ENCODE measurements at places on chromosomes 11 and 22.
A peak's percentile ranks its signal among the peaks of the same experiment; 100 is the strongest.

DNA sequence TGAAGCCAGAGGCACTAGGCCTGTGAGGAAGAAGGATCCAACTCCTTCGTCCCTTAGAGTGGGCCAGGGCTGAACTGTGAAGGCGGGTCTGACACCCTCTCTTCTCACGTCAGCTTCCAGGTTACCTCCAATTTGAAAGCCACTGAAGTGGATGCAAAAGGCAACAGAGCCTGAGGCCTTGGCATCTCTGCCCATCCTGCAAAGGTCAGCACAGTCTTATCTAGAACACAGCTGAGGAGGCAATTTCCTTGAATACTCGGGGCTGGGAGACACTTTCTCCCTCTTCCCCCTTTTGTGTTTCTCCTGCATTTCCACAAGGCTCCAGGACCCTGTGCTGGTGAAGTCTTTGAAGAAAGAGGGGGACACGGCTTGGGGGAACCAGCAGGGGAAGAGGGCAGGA, 91.6 kb upstream of the PAX6 start:
- DNase-seq = no peak

DNA sequence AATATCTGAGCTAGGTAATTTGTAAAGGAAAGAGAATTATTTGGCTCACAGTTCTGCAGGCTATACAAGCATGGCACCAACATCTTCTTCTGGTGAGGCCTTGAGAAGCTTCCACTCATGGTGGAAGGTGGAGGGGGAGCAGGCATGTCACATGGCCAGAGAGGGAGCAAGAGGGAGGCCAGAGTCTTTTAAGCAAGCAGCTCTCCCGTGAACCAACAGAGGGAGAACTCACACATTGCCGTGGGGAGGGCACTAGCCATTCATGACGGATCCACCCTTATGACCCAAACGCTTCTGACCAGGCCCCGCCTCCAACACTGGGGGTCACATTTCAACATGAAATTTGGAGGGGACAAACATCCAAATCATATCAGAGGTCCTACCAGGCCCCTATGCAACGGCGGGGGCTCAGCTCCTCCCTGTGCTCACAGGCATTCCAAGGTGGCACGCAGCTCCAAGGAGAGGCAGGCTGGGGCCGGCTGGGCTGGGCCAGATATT, 4.6 kb downstream of the C11orf96 start:
- no peak for DNase-seq

DNA sequence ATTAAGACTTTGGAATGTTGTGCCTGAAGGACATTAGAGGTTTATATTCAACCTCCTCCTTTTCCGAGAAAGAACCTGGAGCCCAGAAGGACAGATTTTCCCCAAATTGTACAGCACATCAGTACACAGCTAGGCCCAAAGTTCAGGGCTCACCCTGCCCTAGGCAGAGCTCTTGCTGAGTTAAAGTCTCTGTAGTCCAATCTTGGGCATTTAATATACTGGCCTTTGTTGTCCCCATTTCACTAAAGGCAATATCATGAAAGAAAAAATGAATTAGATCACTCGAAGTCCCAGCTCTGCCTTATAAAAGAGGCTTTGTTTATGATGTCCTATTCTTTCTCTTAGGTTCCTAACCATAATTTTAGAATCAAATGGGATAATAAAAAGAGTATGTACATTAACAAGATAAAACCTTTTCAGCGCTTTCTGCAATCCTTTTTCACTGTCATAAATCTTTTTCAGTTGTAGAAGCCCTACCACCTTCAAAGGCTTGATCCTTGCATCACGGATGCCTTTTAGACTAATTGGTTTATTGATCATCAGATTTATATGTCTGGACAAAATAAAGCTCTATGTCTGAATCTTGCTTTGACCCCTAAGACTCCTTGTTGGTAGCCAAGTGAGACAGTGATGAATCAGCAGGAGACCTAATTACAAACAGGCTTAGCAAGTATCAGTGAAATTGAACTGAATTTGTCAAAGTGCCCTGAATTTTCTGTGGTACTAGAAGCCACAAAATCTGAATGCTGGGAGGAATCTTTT, 39.8 kb downstream of the RELT start:
- no peak for DNase-seq

DNA sequence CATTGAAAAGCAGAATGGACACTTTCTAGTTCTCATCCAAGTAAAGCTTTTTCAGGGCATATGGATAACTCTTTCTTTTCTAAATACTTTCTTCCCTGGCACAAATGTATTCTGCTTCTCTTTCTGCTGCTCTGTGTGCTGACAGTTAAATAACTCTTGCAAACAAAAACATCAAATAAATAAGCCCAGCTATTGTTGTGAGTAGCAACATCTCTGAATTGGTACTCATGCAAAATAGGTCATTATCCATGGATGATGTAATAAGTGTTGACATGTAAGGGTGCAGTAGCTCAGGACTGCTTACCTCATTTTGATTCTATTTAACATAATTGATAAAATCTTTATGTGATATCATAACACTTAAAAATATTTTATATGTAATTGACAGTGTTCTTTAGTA, 164.3 kb downstream of the MSANTD4 start:
- no peak for DNase-seq

- no peak for DNase-seq
Measured at GRCh38 chr11:95296621-95297025, 65.6 kb upstream of the SESN3 start.

- DNase-seq = no peak
Measured at GRCh38 chr22:46800102-46800857, 37.8 kb downstream of the TBC1D22A start.

DNA sequence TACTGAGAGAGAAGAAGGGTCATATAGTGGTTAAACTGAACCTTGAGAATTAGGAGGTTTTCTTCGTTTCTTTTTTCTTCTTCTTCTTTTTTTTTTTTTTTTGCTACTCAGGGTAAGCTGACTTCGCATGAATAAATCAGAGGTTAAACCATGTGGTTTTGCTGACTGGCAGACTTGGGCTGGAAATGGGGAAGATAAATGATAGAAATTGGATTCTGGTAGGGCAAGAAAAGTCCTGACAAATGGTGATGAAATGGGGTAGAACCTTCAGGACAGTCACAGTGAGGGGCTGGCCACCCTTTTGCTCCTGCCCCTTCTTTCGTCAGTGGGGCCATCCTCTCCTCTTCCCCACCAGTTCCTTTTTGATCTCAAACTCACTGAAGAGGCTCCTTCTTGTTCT, 1.6 kb upstream of the SWAP70 start:
- no peak for DNase-seq

DNA sequence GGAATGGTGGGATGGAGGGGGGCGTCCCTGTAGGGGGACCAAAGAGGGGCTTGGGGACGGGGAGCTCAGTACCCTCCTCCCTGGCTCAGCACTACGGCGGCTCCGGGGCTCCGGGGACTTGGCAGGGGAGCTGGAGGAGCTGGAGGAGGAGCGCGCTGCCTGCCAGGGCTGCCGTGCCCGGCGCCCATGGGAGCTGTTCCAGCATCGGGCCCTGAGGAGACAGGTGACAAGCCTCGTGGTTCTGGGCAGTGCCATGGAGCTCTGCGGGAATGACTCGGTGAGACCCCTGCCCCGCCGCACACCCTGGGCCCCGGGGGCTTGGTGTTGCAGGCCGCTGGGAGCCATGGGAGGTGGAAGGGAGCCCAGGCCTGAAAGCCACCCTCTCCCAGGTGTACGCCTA, 11.8 kb upstream of the MIF start:
- DNase-seq = no peak

GRCh38 chr22:31347251-31348008, 1.3 kb upstream of the PATZ1 start:
- DNase-seq = peak; percentile 77

DNA sequence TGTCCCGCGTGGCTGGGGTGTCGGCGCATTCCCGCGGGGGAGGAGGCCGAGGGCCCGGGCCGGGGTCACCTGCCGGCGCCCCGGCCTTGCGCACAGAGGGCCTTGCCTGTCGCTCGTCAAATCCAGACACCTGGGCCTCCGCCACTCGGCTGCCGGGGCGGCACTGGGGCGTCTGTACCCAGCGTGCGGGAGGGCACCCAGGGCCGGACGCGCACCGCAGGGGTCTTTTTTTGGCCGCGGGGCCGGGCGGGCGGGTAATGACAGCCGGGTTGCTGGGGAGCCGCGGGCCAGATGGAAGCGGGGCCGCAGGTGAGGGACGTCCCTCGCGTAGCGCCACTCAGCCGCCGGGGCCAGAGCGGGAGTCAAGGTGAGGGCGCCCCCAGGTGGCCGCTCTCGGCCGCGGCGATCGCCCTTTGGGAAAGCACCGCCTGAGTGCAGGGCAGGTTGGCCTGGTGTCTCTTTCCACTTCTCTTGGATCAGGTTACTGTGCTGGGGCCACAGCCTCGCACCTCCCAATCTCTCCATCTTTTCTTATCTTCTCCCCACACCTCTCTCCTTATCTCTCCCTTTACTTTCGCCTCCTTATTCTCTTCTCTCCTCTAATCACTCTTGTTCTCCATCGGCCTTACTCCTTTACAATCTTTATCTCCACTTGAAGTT, 3.5 kb downstream of the PHLDB1 start:
- peak; percentile 76 for DNase-seq
